ENCODE measurements at places on chromosomes 5 and 9. TPM values are rescaled to one million over a fixed set of nuclear protein-coding genes. Genes with fewer than 3 reads are reported as not detected.

DNA sequence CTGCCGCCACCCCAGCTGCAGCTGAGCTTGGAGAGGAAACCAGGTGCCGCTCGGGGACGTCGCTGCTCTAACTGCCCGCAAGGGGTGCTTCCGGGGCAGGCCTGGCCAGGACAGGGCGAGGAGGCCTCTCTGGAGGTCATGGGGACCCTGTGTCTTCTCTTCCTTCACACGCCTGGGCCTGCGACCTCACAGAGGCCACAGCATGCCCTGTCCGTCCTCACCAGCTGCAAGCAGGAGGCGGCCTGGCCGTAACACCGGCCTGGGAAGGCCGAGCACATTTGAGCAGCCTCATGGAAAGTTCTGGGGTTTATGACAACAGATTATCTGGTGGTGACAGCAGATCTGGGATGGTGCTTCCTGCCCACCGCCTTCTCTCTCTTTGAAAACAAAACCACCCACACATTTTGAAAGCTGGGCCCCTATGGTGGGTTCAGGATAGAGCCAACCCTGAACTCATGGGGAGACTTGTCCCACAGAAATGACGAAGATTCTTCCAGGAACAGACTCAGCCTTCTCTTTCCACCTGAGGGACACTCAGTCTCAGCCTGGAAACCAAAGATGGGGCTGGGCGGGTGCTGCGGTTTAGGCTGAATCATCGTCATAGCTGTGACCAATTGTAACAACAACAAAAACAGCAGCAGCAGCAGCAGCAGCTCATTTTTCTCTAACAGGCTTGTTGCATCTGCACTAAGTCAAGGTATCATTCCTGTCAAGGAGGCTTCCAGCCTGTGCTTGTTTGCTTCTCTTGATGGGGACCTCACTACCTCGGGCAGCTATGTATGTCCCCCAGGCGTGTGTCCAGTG, 99.6 kb upstream of the RAPGEF1 start:
- H3K36me3 ChIP-seq = no peaks in the 10 kb centered on the region
- no peak overlapping the region for H3K4me3 ChIP-seq
- peak overlapping the region; percentile 22 for H3K27ac ChIP-seq
- H3K27me3 ChIP-seq = peaks cover 62% of the 10 kb centered on the region
- DNase-seq = no peak

GRCh38 chr9:82922686-82923085, 140.3 kb downstream of the RASEF start:
- no peaks in the 10 kb centered on the region for H3K36me3 ChIP-seq
- no peaks in the 10 kb centered on the region for H3K4me1 ChIP-seq
- H3K27ac ChIP-seq = no peak overlapping the region
- H3K27me3 ChIP-seq = peaks cover 11% of the 10 kb centered on the region
- DNase-seq = no peak

The KIF4B gene
- not detected for total RNA-seq

DNA sequence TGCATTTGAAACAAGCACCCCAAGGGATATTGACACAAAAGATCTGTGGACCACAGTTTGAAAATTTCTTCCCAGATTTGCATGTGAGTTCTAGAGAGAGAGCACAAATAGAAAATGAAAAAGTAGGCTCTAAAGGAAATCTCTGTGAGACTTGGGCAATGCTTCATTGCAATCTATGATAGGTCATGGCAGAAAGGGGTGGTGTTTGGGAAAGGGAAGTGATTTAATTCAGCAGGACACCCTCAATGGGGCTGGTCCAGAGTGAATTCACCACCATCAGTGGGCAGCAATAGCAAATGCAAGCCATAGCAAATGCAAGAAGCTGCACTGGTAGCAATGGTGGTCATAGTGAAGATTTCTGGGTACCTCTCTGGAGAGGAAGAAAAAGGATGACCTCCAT, 58.1 kb downstream of the ANKRD55 start:
- peaks cover 44% of the 10 kb centered on the region for H3K4me1 ChIP-seq
- no peaks in the 10 kb centered on the region for H3K36me3 ChIP-seq
- H3K27me3 ChIP-seq = no peaks in the 10 kb centered on the region
- H3K4me3 ChIP-seq = no peak overlapping the region
- no peak for DNase-seq

The TMEM174 gene
- total RNA-seq = not detected

GRCh38 chr9:78997296-78997695, 574.5 kb upstream of the TLE4 start:
- no peak overlapping the region for H3K4me3 ChIP-seq
- no peak for DNase-seq
- no peaks in the 10 kb centered on the region for H3K4me1 ChIP-seq
- no peaks in the 10 kb centered on the region for H3K27me3 ChIP-seq
- H3K36me3 ChIP-seq = no peaks in the 10 kb centered on the region

DNA sequence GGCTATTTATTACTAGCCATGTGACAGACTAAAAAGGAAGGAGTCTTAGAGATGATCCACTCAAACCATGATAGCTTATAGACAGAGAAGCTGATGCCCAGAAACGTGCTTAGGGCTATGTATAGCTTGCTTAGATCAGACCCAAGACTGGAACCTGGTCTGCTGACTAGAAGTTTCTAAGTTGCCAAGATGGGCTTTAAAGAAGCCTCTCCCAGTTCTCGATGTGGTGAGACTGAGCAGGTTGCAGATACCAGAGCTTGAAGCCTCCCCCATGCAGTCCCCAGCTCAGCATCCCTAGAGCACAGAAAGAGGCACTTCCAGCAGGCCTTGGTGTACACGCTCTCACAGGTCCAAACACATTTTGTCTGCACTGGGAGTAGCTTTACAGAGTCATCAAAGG, 51.1 kb upstream of the ATP10B start:
- no peak overlapping the region for H3K27ac ChIP-seq
- H3K4me1 ChIP-seq = no peaks in the 10 kb centered on the region
- no peak overlapping the region for H3K4me3 ChIP-seq
- H3K27me3 ChIP-seq = no peaks in the 10 kb centered on the region
- H3K36me3 ChIP-seq = no peaks in the 10 kb centered on the region

All from left ventricle myocardium inferior (tissue), 1 donor.